Cortex of kidney (tissue), 1 donor: ENCODE measurements at places on chromosomes 7 and 10.

DNA sequence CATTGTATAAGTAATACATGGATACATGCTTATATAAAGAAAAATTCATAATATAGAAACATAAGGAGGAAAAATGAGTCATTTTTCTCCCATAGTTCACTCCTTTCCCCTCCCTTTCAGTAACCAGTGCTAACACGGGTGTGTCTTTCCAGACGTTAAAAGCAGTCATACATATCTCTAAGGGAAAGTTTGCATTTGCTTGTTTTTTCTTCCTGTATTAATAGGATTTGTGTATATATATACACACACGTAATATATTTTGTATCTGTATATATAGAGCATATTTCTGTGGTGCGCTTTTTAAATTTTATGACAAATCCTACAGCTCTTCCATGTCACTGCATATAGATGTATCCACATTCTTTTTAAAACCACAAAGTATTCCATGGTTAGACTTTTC lies 78.8 kb downstream of the RALA start:
- DNase-seq: no peak

GRCh38 chr7:98998821-98999725 lies 120.7 kb downstream of the TRRAP start:
- DNase-seq: no peak

DNA sequence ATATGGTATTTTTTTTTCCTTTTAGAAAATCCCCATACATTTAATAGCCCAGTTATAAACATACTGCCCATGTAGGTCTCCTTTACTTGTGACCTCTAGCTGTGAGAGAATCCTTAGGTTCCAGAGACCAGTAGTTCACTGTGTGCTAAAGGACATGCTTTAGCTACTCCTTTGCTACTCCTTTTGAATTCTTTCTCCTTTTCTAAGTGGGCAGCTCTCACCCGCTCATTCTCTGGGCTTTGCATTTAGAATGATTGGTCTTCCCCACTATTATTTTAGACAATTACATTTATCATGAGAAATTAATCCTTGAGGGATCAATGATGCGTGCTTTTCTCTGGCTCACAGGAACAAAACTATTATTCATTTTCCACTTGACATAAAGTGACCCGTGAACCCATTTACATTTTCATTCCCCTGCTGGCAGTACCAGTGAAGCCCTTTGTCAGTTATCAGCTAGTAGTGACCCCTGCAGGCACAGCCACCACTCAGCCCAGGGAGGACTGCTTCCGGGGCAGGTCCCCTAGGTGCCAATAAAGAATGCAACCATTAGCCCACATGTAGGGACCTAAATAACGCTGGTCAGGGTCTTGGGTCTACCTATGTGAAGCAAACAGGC lies 844.3 kb downstream of the CNTNAP2 start:
- no peak for DNase-seq

DNA sequence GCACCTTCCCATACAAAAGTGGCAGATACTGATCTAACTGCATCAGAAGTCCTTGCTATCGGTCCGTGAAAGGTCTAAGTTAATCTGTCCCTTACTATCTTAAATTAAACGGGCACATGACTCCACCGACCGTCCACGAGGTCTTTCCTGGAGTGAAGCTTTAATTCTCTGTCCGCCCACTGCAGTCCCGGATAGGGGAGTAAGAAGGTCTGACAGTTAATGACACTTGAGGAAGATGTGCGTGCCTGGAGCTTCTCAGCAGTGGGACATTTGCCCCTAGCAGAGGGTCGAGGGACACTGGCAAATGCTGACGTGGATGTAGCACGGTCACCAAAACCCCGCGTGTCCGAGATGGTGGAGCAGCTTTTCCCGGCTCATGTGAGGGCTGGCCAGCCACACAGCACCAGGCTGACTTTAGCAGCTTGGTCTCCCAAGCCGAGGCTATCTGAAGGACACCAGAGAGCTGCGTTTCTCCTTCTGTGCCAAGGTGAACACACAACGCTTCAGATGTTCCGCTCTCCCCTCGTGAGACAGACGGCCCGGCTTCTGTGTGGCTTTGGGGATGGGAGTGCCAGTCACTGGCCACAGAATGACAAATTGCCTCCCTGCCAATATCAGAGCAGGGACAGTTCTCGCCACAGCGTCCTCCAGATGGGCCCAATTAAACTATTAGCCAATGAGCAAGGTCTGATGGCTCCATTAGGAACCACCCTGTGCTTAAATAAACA lies 86.6 kb downstream of the ADARB2 start:
- DNase-seq: no peak

- DNase-seq: no peak
Observed at GRCh38 chr7:31335161-31335856, 5.2 kb downstream of the NEUROD6 start.

DNA sequence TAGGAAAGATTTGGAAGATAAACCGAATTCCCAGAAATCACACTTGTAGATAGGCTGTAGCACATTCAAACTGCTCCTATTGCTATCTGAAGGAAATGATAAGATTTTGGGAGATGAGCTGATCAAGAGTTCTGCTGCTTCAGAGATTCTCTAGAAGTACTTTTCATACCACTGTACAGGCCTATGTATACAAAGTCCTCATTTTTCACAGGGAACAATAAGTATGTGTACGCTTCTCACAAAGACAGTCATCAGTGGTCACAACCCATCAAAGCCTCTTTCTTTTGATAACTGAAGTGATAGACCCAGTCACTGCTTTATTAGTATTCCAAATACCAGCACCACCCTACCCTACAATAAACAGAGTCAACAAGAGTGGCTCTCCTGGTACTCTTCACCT lies 15.6 kb upstream of the SEPTIN7 start:
- DNase-seq: no peak

DNA sequence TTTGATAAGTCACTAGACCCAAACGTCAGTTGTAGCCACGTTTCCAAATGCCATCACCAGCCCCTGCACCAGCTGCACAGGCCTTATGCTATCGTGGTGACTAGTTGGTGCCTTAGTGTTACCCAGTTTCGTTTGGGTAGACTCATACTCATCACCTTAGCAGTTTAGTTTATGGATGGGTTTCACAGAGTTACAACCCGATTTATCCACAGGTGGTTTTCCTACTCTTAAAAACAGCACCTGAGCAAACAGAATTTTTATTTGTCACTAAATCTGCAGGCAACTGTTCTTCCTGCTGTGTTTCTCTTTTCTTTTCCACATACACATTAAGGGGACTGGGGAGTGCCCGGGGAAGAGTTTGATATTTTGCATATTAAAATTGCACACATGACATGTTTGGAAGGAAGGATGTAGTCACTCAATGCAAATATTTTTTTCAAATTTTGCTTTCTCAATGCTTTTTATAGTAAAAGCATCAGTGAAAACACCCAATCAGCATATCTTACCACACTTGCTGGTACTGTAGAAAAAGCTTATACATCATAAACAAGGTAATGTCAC lies 41.6 kb downstream of the PDSS1 start:
- no peak for DNase-seq

DNA sequence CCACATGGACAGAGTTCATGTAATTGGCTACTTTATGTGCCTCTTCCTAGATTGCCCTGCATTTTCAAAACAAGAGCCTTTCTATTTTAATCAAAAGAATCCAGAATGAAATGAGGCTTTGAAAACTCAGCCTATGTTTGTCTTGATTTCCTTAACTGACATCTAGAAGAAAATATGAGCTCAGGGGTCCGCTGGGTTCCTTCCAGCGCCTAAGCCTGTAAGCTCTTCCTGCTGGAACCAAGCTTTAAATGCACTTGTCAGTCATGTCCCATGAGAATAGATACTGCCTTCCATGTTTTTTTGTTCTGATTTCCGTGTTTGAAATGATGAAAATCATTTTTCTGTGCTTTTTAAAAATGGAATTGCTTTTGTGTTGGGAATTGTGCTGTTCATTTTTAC lies 74.2 kb downstream of the EGFR start:
- DNase-seq: no peak

DNA sequence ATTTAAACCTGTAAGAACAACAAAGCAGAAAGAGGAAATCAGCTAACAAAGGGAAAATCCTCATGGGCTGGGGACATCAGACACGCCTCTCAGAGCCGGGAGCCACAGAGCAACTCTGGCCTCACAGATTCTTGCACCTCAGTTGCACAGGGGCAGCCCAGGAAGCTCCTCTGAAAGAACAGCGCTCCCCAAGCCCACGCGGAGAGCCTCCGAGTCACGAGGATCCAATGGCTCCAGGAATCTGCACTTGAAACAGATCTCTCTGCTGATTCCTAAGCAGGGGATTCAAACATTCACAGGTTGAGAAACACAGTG lies 213.2 kb upstream of the MGMT start:
- no peak for DNase-seq

DNA sequence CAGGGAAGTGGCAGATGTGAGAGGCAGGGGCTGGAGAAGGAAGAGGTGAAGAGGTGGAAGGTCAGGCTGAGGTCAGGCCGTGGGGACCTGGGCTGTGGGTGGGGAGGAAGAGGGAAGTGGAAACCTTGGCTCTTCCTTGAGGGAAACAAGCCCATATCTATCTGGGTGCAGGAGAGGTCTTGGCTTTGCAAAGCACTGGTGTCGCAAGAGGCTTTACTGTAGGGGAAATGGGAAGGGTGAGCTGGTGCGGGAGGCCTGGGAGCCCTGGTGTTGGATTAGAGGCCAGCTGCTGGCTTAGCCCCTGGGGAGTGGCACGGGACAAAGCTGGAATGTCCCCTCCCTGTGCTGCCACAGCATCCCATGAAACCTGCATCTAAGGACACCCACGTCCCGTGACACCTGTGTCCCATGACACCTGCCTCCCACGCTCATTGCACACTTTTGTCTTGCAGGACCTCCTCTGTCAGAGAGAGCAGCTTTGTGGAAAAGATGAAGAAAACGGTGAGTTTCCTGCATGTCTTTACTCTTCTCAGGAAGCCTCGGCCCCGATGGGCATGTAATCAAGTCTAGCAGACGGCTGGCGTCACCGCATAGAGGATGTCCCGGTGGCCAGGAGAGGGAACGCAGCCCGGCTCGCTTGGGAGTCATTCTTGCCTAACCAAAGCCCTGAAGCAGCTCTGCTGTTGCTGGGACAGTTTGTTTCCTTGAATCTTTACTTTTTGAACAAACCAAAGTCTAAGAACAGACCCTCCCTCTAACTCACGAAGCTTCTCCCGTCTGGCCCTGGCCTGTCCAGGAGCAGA lies 22.2 kb downstream of the TMEM120A start:
- DNase-seq: no peak
